ENCODE measurements at places on chromosomes 6 and 20.

DNA sequence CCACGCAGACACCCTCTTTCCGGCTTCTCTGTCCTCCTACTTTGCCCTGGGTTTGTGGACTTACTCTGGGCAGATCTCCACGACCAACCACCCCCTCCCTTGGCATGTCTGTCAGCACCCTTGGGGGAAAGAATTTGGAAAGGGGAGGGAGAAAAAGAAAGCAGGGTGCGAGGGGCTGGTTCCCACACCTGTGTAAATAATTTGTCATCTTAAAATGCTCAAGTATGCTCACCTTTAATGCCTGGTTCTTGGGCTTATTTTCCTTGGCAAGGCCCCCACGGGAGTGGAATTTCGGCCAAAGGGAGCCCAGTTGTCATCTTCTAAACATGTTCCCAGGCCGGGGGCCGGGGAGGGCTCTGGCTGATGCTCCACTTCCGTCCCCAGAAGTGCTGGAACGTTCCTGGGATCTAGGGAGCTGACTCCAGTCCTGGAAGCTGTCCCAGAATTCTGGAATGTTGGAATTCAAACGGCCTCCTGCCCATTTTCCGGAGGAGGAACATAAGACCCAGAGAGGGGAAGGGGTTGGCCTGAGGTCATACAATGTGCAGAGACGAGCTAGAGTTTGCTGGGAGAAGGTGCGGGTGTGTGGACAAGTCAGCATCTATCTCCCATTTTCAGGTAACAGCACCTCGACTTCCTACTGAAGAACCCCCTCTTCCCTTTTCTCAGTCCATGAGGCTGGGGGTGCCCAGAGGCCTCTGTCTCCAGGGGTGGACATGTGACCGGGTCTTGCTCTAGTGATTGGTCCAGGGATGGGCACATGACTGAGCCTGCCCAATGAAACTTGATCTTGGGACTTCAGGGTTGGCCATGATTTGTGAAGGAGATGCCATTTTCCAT lies 122.3 kb downstream of the CEBPB start:
- DNase-seq, result no peak

DNA sequence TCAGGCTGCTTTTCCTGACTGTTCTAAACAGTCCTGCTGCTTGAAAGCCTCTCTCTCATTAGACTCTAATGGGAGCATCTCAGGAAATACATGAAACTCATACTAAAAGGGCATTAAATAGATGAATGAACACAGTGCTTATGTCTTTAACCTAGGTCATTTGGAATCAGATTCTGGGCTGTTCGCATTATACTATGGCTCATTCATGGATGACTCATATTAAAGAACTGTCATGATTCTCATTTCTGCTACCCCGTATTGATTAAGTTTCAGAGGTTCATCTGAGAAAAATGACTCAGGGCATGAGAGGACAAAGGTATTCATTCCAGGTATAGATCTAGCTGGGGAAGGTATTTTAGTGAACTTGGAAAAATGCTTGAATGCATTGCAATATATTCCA lies 335.5 kb downstream of the GJA1 start:
- DNase-seq, result no peak

DNA sequence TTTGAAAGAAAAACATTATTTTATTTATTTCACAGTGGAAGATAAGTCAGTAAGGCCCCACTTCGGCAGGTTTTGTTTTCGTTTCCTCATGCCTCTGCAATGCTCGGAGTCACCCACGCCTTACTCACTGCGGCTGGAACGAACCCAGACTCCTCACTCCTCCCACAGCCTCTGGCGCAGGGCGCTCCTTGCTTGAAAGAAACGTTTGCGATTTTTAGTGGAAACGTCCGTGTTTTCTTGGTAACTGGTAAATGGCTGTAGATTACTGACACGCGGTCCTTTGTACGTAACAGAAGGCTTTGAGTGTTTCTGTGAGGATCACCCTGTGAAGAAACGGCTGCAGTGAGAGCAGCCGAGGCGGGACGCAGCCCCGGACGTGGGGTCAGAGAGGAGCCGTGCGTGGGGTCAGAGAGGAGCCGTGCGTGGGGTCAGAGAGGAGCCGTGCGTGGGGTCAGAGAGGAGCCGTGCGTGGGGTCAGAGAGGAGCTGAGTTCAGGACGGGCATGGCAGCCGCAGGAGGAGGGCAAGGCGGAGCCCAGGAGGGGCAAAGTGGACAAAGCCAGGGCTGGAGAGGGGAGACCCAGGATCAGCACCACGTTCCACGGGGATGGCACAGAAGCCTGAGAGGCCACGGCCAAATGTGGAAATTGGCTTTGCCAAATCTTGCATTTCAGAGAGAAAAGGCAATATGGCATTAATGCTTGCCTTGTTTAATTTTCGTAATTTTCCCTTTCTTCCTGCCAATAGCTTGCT lies 198.6 kb upstream of the THBS2 start:
- DNase-seq, result no peak

DNA sequence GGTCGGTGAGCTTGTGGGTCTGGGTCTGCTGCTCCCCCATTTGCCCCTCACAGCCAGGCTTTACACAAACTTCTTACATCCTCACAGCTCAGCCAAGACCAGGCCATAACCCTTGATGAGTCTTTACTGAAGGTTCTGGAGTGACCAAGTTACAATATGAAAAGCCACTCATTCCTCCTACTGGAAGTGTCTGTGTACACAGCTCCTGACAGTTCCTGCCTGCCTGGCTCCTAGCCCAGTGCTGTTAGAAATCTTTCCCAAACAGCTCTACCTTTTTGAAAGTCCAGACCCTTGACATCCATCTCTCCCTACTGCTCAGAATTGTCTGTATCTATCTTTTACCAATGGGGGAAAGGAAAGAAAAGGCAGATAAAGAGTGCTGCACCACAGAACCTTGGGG lies 106.9 kb downstream of the PAX1 start:
- no peak for DNase-seq

DNA sequence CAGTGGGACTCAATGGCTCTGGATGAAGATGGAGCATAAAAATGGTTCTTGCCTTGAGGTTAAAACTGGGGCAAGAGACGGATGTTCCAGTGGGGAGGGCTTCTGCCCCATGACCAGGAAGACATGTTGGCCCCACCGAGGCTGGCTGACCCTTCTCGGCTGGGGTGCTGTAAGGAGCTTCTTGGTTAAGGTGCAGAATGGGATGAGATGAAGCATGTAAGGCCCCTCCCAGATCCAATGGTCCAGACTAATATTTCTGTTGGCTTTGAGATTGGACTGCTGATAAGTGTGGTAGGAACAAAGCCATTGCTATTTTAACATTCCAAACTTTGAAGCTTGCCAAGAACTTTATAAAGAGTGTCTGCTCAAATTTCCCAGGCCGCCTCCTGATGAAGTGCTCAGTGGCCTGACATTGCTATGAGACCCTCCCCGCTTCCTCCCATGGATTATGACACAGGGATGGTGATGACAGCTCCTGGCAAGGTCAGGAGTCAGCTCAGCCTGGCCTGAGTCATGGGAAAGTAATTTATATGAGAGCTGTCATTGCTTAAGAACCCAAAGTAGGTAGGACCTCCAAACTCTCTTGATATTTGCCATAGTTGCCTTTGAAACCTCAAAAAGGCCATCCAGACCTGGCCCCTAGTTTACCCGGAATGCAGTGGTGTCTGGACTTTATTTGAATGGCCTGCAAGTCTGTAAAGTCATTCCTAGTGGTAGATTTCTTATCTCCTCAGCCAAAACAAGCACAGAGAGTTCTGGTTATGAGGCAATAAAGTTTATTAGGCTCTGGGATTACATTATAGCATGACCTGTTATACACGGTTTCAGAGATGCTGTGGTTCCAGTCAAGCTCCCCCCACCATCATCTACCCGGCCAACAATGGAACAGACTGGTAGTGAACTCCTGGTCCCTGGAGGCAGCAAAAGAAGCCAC lies 55.2 kb downstream of the TGM2 start:
- no peak for DNase-seq

DNA sequence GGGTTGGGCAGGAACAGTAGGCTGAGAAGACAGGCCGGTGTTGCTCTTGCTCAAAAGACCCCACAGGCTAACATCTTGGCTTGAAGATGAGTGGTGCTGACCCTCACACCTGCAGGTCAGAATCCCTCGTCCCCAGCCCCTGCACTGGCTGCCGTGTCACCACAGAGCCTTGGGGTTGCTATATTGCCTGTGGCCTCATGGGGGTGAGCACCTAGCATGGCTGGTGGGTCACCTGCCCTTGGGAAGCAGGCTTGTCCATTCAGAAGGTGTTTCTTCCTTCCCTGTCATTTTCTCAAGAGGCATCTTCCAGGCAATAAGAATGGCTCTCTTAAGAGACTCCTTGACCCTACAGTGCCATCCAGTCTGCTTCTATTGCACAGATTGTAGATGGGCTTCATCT lies 7.7 kb downstream of the SLC22A16 start:
- no peak for DNase-seq

- no peak for DNase-seq
Observed at GRCh38 chr6:110340392-110340965, 17.7 kb downstream of the METTL24 start.

- no peak for DNase-seq
Observed at GRCh38 chr6:152977556-152977955, 5.3 kb downstream of the FBXO5 start.

- no peak for DNase-seq
Observed at GRCh38 chr20:51431321-51431720, 111.2 kb downstream of the NFATC2 start.

- DNase-seq, result no peak
Observed at GRCh38 chr6:147567141-147567805, 58.8 kb downstream of the SAMD5 start.

- no peak for DNase-seq
Observed at GRCh38 chr20:53859684-53860083, 210.7 kb downstream of the BCAS1 start.

DNA sequence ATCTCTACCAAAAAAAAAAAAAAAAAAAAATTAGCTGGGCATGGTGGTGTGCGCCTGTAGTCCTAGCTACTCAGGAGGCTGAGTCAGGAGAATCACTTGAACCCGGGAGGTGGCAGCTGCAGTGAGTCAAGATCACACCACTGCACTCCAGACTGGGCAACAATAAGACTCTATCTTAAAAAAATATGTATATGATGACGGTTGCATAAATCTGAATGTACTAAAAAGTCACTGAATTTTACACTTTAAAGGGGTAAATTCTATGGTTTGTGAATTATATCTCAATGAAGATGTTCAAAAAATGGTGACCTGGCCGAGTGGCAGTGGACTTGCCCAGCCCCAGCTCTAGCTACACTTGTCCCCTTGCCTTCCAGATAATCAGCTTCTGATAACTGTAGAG lies 10.4 kb upstream of the ABCC10 start:
- no peak for DNase-seq

GRCh38 chr6:81977486-81977885 lies 225.0 kb upstream of the TENT5A start:
- no peak for DNase-seq

DNA sequence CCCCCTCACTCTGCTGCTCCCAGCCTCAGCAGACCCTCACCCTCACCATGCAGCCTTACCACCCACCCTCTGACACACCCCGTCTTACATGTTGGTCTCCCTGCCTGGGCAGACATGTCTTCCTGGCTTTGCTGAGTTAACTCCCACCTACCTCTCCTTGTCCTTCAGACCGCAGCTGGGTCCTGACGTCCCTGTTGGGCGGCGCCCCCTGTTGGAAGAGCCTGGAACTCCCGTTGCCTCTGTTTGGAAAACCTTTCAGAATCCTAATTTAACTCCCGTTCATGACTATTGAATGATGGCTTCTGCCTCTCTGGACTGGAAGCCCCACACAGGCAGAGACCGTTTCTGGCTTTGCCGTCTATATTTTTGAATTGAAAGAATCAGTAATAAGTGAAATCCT lies 245.1 kb downstream of the MYLK4 start:
- DNase-seq, result no peak

- DNase-seq, result no peak
Observed at GRCh38 chr6:71592643-71593042, 293.7 kb upstream of the RIMS1 start.

DNA sequence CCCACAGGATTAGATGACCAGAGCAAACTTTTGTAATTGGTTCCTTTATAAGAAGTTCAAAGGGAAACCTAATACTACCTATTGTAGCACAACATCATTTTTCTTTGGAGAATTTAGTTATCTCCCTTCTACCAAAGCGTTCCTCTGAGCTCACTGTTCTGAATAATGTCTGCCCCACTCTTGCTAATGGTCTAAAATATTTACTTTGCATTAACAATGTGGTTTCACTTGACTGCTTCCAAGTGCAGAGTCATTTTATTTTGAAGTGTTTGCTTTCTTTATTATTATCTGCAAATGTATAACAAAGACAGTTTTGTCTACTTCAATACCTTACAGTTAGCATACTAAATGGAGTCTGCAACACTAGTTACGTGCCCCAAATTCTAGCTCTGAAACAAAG lies 15.0 kb downstream of the TRAPPC3L start:
- no peak for DNase-seq

GRCh38 chr6:5450073-5450472 lies 188.8 kb downstream of the FARS2 start:
- no peak for DNase-seq

- DNase-seq, result no peak
Observed at GRCh38 chr6:6891949-6892461, 215.8 kb upstream of the RREB1 start.

DNA sequence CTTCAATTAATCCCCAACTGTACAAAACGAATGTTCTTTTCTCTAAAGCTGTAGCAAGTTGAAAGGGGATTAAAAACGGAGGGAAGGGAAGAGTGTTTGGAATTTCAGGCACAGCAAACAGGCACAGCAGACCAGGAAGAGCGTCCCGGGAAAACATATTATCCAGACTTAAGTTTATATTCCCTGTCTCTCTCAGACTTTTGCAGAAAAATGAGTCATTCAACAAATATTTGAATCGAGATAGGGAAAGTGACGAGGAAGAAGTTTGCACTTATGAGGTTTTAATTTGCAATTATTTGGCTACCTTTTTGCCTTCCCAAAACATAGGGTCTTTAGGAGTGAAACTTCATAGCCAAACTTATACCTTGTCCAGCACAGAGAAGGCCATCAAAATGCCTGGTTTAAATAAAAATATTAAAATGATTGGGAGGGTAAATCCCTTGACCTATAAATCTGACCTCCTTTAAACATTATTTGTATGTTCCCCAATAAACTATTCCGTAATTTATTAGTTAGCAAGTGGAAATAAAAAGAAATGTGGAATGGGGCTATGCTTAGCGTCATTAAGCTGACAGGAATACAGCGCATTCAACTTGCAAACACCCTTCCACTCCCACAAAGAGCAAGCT lies 16.0 kb downstream of the HFE start:
- no peak for DNase-seq

GRCh38 chr20:64079273-64080012 lies at the start of gene RGS19:
Gene RGS19 (minus strand): TSS chr20:64079518. CDS start chr20:64076886, 2,632 bp downstream.
- peak; percentile 34 for DNase-seq

DNA sequence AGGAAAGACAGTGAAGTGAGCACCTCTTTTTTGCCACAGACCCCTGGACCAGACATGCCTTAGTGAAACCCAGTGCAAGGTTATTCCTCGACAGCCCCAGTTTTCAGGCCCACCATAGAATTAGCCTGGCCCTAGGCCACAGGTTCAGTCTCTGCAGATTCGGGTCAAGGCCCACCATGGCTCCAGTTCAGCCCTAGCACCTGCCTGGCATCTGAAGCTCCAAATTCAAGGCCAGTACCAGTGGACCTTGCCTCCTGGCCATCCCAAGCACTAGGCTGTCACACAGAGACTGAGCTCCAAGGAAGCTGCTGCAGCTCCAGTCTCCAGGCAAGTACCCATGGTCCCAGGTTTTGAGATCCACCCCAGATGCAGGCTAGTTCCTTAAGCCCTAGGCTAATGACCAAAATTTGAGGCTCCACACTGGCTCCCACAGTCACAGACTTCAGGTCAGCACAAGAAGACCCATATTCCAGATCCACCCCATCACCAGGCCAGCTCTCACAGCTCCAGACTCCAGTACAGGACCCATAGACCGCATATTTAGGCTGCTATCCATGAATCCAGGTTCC lies 877.5 kb upstream of the ADGRB3 start:
- no peak for DNase-seq

GRCh38 chr20:50876063-50876685 lies 55.1 kb downstream of the ADNP start:
- no peak for DNase-seq

All from stimulated activated CD8-positive, alpha-beta memory T cell treated with anti-CD3 and anti-CD28 coated beads, Interleukin-7, amount 100 ng/mL, for 1 hour (primary cell).